Kidney epithelial cell (primary cell): ENCODE measurements at places on chromosomes 1 and 21. TPM values are rescaled to one million over a fixed set of nuclear protein-coding genes. Genes with fewer than 3 reads are reported as not detected.
A peak's percentile ranks its signal among the peaks of the same experiment; 100 is the strongest.

- no peak for DNase-seq
Measured at GRCh38 chr1:156487862-156488261, 12.7 kb downstream of the MEF2D start.

KCND3 gene
- under 0.01 TPM in 2 replicates for total RNA-seq

DNA sequence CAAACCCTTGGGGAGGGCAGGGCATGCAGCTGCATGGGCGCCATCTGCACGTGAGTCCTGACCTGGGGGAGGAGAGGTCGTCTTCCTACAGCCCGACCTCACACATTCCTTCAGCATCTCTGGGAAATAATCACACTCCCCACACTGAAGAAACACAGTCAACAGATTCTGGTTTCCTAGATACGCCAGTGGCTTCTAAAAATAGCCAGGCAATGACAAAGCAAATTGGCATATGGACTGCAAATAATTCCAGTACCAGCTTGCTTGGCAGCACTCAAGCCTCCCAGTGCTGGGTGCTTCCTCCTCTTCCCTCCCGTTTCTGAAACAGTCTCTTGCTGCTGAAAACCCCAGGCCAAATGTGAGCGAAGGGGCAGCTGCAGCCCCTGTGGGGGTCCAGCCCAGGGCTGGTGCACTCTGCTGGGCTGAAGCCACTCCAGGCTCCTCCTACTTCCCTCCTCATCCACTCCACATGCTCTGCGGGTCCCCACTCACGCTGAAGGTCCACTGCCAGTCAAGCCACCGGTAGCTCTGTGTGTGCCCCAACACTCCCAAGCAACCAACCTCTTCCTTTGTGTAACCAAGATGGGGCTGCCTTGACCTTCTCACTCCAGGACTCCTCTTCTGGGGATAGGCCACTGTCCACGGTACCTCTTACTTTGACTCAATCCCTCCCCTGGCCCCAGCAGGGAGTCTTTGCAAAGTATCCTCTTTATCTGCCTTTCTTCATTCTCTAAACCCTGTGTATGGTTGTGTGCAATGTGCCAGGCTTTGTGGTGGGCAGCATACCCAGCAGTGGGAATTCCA, 69.0 kb downstream of the KCND3 start:
- no peak for DNase-seq

GRCh38 chr1:65467536-65467935, 47.1 kb downstream of the LEPR start:
- DNase-seq, result peak; percentile 35

GRCh38 chr1:247156787-247157232, 15.0 kb downstream of the ZNF124 start:
- DNase-seq, result no peak

- no peak for DNase-seq
Measured at GRCh38 chr1:202122639-202123335, at the start of gene GPR37L1. TSS of gene GPR37L1 (plus strand) at chr1:202122917. CDS start at chr1:202122964, 47 bp downstream.

RPTN gene
- total RNA-seq, result not detected in 2 replicates

GRCh38 chr1:150507912-150508864, at the start of gene ECM1:
TSS of gene ECM1 (plus strand) at chr1:150508109. CDS start at chr1:150508210, 101 bp downstream.
- peak; percentile 39 for DNase-seq

WNT3A gene
- not detected in 2 replicates for total RNA-seq

- DNase-seq, result no peak
Measured at GRCh38 chr1:81458186-81458585, 342.5 kb upstream of the ADGRL2 start.

- DNase-seq, result no peak
Measured at GRCh38 chr1:168491527-168492164, 52.2 kb downstream of the XCL2 start.
